Stimulated activated CD4-positive, alpha-beta T cell treated with anti-CD3 and anti-CD28 coated beads, TNF-alpha, amount 100 ng/mL, for 1 hour (primary cell): ENCODE measurements at places on chromosomes 11 and 22.
A peak's percentile ranks its signal among the peaks of the same experiment; 100 is the strongest.

DNA sequence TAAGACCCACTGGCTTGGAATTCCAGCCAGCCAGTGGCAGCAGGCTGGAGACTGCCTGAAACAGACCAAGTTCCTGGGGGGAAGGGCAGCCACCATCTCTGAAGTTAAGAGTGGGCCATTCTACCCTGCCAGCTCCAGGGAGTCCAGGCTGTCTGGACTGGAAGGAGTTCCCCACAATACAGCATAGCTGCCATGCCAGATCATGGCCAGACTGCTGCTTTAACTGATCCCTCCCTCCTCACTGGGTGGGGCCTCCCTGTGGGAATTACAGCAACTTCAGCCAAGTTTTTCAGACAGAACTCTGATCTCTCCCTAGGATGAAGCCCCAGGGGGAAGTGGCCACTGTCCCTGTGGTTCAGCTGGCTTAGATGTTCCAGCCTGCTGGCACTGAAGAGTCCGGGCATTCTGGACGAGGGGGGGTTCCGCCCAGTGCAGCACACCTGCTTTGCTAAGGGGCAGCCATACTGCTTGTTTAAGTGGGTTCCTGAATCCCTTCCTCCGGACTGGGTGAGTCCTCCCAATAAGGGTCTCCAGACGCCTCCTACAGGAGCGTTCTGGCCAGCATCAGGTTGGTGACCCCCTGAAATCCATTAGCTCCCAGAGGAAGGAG is 455.4 kb downstream of the DLG2 start:
- DNase-seq: no peak

GRCh38 chr11:60918939-60919265 is 4.9 kb downstream of the TMEM109 start:
- DNase-seq: no peak

DNA sequence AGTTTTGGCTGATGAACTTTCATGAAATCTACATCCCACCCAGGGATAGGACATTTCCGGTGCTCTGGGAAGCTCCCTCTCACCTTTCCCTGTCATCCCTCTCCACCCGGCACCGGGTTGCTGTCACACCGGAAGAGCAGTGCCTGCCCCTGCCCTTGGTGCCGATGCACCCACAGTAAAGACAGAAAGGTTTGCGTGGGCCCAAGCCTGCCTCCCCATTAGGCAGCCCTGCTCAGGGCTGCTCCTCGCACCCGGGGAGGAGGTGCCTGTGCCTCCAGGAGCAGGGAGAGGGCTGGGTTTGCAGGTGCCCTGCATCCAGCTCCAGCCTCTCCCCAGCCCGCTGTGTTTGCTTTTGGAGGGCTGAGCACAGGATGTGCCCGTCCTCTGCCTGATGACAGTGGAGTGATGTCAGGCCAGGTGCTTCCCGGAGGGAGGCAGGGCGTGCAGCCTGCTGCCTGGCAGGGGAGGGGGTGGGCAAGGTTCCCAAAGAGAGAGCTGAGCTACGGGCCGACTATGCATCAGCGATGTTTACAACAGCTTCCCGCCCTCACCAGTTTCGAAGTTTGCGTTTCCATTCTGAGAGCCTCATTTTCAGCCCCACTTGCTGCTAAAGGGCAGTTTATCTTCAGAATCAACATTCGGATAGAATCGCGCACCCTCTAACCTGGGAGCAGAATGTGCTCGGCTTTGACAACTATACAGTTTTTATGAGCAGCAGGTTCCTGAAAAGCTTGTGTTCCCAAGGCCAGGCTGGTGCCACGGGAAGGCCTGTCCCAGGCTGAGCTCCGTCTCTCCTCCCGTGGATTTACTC is 83.2 kb upstream of the CLDN5 start:
- no peak for DNase-seq

DNA sequence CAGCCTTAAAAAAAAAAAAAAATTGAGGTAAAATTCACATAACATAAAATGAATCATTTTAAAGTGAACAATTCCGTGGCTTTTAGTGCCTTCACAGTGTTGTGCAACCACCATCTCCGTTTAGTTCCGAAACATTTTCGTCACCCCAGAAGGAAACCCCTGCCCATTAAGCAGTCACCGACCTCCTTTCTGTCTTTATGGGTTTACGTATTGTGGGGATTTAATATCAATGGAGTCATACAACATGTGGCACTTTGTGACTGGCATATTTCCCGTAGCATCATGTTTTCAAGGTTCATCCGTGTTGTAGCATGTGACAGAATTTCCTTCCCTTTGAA is 65.5 kb downstream of the BCR start:
- no peak for DNase-seq

GRCh38 chr11:39968071-39968470 is 1491.4 kb downstream of the LRRC4C start:
- no peak for DNase-seq

DNA sequence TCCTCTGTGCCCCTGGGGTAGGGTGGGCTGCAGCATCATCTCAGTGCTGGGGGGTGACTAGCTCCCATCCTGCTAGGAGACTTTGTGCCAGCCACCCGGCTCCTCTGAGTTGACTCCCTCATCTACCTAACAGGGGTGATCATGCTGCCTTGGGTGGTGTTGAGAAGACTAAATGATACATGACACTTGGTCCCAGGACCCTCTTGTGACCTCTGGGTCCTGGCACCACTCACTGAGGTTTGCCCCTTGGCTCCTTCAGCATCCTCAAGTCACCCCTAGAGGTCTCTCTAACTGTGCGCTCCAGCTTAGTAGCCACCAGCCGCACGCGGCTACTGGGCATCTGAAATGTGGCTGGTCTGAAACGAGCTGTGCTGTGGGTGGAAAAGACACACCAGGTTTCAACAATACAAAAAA is 72.1 kb downstream of the LRRC32 start:
- no peak for DNase-seq

DNA sequence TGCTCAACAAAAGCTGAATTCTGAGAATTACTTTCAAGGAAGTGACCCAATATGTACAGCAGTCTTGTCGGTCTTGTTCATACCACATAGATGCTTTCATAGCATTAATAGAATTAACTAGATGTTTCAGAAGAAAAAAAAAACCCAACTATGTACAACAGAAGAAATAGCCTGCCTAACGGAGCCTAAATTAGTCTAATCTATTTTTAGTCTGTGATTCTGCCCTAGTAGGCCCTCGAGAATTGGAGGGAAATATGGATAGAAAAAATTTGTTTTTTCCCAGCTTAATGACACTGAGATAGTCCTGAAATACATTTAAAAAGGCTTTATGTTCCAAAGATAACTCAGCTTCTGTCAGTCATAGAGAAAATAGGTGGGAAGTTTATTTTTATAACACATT is 17.1 kb upstream of the TRPC6 start:
- no peak for DNase-seq

DNA sequence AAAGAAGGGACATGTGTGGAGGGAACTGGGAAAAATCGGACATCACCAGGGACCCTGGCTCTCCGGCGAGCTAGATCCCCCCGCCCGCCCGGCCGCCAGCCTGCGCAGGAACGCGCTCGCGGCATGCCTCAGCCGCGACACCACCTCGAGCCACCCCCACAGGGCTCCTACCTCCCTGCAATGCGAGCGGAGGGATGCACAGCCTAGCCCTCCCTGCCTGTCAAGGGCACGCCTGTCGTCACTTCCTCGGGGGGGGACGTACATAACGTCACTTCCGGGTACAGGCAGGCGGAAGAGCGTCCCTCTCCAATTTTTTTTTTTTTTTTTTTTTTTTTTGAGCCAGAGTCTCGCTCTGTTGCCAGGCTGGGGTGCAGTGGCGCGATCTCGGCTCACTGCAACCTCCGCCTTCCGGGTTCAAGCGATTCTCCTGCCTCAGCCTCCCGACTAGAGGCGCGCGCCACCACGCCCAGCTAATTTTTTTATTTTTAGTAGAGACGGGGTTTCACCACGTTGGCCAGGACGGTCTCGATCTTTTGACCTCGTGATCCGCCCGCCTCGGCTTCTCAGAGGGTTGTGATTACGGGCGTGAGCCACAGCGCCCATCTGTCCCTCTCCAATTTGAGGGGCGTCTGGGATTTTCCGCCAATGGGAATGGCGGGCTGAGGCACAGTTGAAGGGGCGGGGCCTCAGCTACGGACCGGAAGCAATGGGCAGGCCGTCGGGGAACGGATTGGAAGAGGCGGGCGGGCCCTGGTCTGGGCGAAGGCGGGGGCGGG is at the start of gene TXN2:
Gene TXN2, minus strand, starts transcription at position 248 of the 776 bp plus-strand sequence. CDS start 803 bp downstream, outside the sequence.
- peak; percentile 87 for DNase-seq

DNA sequence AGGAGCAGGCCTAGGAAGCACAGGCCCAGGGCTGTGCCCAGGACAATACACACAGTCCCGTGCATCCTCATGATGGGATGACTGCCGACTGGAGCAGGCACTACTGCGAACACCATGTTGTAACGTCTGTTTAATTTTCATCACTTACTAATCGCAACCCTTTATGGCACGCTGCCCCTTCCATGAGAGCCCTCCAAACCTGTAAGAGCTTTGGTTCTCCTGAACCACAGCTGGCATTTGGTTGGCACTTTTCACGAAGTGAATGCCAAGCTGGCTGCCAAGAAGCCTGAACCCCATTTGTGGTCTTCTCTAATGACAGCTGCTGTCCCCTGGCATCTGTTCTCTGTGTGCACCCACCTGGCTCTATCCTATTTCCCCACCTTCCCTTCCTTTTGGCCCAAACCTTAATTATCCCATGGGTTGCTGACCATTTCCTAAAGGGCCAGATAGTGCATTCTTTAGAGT is 36.5 kb downstream of the APOL1 start:
- DNase-seq: no peak

DNA sequence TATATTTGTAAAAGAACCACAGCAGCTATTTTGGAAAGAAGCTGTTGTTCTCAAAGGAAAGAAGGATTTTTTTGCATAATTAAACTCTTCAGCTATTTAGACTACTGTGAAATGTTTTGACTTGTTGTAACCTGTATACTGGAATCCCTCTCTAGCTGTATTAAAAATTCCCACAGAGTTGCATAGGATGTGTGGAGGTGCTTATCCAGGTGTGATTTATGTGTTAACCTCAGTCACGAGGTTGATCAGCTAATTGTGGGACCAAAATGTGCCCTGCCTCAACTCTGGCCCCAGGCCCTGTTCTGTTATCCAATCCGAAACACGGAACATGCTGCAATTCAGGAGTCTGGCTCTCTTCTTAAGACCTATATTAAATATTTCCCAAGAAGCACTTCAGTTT is 70.1 kb downstream of the LIF start:
- DNase-seq: no peak
